ENCODE measurements at places on chromosomes 2 and 18.

GRCh38 chr2:12434630-12435098 is 282.1 kb upstream of the TRIB2 start:
- DNase-seq, result no peak

- no peak for DNase-seq
Observed at GRCh38 chr18:7737550-7737949, 170.4 kb downstream of the PTPRM start.

- DNase-seq, result no peak
Observed at GRCh38 chr2:73292906-73293533, 328 bp downstream of the EGR4 start.

DNA sequence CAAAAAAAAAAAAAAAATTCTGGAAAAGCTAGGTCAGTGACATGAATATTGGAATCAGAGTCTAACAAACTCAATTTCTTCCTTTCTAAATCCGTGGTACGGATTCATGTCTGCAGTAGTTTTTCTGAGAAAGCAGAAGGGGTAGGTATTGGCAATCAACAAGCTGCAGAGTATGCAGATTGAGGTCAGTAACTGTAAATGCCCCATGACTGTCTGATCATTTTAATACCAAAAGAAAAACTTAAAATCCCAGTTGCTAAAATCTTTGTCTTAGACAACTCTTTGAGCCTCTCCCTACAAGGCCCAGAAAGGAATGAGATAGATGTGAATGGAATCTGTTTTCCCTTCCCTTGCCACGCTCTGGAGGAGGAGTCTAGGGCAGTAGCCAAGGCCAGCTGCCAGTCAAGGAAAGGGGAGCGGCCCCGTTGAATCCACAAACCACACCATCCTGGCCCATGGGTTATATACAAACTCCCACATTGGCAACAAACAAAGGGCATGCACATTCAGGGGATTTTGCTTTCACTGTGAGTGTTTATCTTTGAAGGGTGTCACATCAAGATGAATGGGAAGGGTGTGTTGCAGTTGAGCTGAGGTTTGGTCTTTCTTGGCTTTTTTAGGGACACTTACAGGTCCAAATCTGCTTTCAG is 6.1 kb upstream of the CASP8 start:
- DNase-seq, result peak; percentile 72

- DNase-seq, result no peak
Observed at GRCh38 chr2:118031566-118031965, 17.7 kb upstream of the CCDC93 start.

DNA sequence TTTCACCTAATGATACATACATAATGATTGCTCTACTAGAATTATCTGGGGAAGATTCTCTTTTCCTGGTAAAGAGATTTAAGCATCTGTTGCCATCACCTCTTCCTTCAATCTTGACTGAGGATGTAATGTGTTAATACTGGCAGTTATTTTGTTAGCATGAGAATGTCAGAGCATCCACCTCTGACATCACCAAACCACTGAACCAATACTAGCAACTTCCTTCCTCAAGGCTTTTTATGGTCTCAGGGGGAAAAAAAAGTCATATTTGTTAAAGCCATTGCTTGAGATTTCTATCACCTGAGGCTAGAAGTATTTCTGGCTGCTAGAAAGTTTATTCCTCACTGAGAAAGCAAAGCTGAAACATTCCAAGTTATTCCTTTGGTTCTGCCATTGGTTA is 48.5 kb downstream of the DSEL start:
- DNase-seq, result no peak

GRCh38 chr2:25301453-25302352 is 40.0 kb downstream of the DNMT3A start:
- DNase-seq, result peak; percentile 90

- no peak for DNase-seq
Observed at GRCh38 chr18:35634323-35634722, 52.8 kb downstream of the GALNT1 start.

- DNase-seq, result no peak
Observed at GRCh38 chr18:28903306-28903705, 726.4 kb upstream of the CDH2 start.
